Stimulated activated CD8-positive, alpha-beta memory T cell treated with anti-CD3 and anti-CD28 coated beads, Interleukin-7, amount 100 ng/mL, for 1 hour (primary cell): ENCODE measurements at places on chromosomes 7 and 10.

- no peak for DNase-seq
These were observed 3.4 kb downstream of the KLF6 start for GRCh38 chr10:3781468-3782145.

GRCh38 chr7:130435311-130435854 lies 5.4 kb downstream of the CEP41 start:
- DNase-seq, result no peak

- DNase-seq, result no peak
These were observed 78.9 kb downstream of the LRRTM3 start for GRCh38 chr10:67004690-67005089.

GRCh38 chr10:94232711-94233383 lies 129.9 kb downstream of the NOC3L start:
- DNase-seq, result no peak

DNA sequence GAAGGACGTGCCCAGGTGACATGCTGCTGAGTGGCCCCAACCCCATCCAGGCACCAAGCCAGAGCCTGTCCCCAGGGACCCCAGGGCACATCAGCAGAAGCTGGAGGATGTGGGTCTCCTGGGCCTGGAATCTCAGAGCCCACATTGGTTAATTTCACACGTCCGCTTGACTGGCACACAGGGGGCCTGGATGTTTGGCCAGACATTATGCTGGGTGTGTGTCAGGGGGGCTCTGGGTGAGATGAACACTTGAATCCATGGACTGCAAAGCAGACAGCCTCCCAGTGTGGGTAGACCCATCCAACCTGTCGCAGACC lies 79.1 kb upstream of the RET start:
- DNase-seq, result no peak

DNA sequence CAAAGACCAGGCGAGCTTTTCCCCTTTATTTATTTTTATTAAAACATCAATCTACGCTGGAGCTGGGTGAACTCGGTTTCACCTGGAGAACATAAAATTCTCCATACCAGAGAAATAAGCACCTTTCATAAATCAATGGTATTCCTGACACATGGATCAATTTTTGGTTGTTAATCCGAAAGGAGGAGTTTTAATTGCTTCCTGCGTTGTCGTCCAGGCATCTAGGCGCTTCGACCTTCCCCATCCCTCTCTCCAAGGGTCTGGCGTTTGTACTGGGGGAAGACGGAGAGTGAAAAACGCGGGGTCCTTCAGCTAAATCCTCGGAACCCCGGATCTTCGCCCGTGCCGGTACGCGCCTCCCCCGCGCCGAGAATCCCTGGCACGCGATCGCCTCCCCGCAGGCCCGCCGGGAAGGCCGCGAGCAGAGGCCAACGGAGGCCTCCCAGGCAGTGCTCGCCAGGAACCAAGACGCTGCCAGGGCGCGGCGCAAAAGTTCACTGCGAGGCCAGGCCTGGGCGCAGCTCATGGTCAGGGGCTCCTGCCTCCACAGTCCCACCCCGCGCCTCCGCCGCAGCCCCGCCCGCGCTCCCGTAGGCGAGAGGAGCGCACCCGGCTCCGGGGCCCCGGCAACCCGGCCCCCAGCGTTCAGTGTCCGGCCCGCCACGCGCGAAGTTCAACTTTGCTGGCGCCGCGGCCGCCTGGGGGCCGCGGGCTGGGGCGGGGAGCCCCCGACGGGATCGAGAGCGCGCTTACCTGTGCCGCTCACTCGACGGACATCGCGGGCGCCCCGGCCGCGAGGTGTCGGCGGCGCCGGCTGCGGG lies 8.3 kb upstream of the EBF3 start:
- DNase-seq, result no peak

DNA sequence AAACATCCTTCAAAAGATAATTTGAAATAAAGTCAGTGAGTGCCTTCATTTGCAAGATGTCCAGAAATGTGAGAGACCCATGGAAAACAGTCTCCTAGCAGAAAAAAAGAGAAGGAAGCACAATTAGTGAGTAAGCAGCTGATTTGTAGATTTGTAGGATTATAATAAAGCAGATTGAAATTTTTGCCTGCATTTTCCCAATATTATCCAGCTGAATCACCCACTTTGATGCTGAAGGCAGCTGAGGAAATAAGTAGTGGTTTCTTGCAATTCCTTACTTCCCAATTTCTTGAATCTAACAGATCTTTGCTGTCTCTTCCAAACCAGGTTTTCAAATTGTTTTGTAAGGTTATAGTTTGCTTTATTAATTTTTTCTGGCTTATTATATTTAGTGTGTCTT lies 181.4 kb downstream of the GNAT3 start:
- no peak for DNase-seq

- no peak for DNase-seq
These were observed 96.7 kb upstream of the EFCAB10 start for GRCh38 chr7:105677817-105678573.

DNA sequence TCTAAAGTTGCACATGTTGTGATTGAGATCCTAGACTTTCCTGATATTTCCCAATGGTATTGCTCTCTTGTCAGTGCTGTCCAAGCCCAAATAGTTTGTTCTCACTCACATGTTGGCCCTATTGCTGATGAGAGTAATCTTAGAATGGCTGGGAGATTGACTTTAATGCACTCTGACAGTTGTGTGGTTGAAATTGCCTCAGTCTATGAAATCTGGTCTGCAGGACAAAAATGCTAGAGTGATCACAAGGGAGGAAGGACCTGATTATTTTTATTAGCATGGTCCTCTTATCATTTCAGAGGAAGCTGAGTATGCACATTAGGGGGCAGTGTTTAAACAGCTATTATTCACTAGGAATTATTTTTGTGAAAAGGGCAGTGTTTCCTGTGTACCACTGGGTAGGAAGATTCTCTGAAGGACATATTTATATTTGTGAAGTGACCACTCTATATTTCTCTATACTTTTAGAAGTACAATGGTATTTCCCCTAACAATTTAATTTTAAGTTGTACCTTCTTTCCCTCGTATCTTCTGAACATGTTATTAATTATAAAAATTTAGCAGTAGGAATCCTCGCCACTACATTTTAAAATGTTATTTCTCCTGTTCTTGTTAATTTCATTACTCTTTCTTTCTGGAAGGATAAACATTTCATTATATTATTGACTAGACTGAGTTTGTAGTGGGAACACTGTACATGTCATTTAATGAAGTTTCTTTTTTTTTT lies 64.4 kb downstream of the SUGCT start:
- no peak for DNase-seq

- DNase-seq, result no peak
These were observed 45.2 kb upstream of the BHLHA15 start for GRCh38 chr7:98165827-98166667.

- no peak for DNase-seq
These were observed 31.6 kb downstream of the RASGEF1A start for GRCh38 chr10:43235070-43235900.

- no peak for DNase-seq
These were observed 568.1 kb upstream of the FOXK1 start for GRCh38 chr7:4113976-4114375.
